Type B pancreatic cell (in vitro differentiated cells): ENCODE measurements at places on chromosomes 13 and 19. TPM values are rescaled to one million over a fixed set of nuclear protein-coding genes. Genes with fewer than 3 reads are reported as not detected.

- no peak for DNase-seq
- no peak overlapping the region for H3K27ac ChIP-seq
- peaks cover 23% of the 10 kb centered on the region for H3K4me1 ChIP-seq
Observed at GRCh38 chr13:105087945-105088344, 1447.5 kb downstream of the EFNB2 start.

DNA sequence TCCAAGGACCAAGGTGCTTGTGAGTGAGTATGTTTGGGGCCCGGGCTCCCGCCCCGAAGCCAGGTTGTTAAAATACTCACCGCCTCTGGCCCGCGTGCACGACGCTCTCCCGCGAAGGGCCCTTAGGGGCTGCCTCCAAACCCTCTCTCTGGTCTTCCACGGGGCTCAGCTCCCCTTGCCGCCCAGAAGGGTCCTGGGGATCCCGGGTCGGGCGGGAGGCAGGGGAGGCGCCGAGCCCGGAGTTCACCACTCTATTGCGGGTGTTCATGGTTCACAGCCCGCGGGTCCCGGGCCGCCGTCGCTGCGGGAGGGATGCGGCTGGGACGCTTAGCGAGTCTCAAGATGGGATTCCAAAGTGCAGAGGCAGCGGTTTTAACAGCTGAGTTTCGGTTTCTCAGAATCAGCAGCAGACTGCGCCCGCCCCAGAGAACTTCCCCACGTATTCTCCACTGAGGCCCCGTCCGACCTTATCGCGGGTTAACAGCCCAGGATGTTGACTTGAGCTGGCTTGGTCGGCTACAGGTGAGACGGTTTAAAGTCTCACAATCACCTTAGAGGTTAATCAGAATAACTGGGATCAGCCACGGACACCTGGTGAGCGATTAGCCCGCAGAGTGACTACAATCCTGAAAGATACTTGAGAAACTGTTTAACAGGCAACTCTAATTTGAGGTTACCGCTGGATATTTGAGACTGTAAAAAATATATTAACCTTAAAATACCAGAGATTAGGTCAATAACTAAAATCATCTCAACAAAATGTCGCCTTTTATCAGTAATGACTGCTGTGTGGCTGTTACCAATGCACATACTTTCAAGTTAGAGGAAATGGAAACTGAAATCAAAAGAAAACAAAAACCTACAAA lies at the start of gene EPSTI1:
EPSTI1 (minus strand) TSS at position 344 of the 866 bp plus-strand sequence; CDS start at position 268, 76 bp downstream.
- no peaks in the 10 kb centered on the region for H3K36me3 ChIP-seq
- H3K4me3 ChIP-seq: peak within 1 kb of the TSS; percentile 88
- H3K27ac ChIP-seq: peak within 1 kb of the TSS; percentile 93

- peak overlapping the region; percentile 53 for H3K4me3 ChIP-seq
- H3K27me3 ChIP-seq: no peaks in the 10 kb centered on the region
- DNase-seq: no peak
- H3K4me1 ChIP-seq: peaks cover 5% of the 10 kb centered on the region
- H3K36me3 ChIP-seq: no peaks in the 10 kb centered on the region
Observed at GRCh38 chr19:49546825-49547565, 19.2 kb downstream of the RCN3 start.

Gene PBX4
- 2.1 and 10.9 TPM in 2 replicates for total RNA-seq

DNA sequence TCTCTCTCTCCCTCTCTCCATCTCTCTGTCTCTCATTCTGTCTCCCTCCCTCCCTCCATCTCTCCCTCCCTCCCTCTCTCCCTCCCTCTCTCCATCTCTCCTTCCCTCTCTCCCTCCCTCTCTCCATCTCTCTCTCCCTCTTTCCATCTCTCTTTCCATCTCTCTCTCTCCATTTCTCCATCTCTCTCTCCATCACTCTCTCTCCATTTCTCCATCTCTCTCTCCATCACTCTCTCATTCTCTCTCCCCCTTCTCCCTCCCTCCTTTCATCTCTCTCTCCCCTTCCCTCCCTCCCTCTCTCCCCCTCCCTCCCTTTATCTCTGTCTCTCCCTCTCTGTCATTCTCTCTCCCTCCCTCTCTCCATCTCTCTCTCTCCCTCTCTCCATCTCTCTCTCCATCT lies 55.7 kb upstream of the NFIC start:
- H3K36me3 ChIP-seq: no peaks in the 10 kb centered on the region
- H3K4me1 ChIP-seq: no peaks in the 10 kb centered on the region
- no peak overlapping the region for H3K4me3 ChIP-seq
- H3K27ac ChIP-seq: no peak overlapping the region
- H3K27me3 ChIP-seq: peaks cover 38% of the 10 kb centered on the region

DNA sequence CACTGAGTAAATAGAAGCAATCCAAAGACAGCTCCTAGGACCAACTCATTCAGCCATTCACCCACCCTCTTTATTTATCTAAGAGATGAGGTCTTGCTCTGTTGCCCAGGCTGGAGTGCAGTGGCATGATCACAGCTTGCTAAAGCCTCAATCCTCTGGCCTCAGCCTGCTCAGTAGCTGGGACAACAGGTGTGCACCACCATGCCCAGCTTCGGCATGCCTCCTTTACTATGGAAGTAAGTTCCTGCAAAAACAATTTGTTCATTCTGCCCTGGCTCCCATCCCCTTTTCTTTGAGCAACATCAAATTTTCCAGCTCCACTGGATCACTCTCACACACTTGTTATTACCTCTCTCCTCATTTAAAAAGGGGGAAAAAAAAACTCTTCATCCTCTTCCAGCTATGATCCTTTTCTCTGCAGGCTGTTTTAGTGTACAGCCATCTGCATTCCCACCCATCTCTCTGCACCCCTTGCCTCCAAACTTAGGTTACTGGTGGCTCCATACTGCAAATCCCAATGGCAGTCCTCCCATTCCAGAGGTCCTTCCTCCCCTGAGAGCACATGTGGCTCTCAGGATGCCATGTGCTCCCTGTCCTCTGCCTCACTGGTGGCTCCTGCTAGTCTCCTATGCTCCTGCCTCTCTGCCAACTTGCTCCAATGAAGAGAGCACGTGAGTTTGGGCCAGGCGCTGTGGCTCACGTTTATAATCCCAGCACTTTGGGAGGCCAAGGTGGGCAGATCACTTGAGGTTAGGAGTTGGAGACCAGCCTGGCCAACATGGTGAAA lies 2.2 kb downstream of the ELOF1 start:
- H3K27me3 ChIP-seq: no peaks in the 10 kb centered on the region
- peaks cover 8% of the 10 kb centered on the region for H3K36me3 ChIP-seq
- DNase-seq: no peak

- H3K36me3 ChIP-seq: peaks cover 17% of the 10 kb centered on the region
- peak overlapping the region; percentile 81 for H3K27ac ChIP-seq
- H3K27me3 ChIP-seq: no peaks in the 10 kb centered on the region
- DNase-seq: no peak
Observed at GRCh38 chr19:15304140-15304705, 28.1 kb downstream of the BRD4 start.

GRCh38 chr19:43592800-43593350 lies 3.1 kb downstream of the IRGQ start:
- peaks cover 2% of the 10 kb centered on the region for H3K27me3 ChIP-seq
- peaks cover 25% of the 10 kb centered on the region for H3K36me3 ChIP-seq
- peak overlapping the region; percentile 93 for H3K27ac ChIP-seq

GRCh38 chr13:59416561-59416960 lies 747.2 kb downstream of the DIAPH3 start:
- peaks cover 22% of the 10 kb centered on the region for H3K4me1 ChIP-seq
- no peak overlapping the region for H3K27ac ChIP-seq
- no peaks in the 10 kb centered on the region for H3K27me3 ChIP-seq
- no peak for DNase-seq

DNA sequence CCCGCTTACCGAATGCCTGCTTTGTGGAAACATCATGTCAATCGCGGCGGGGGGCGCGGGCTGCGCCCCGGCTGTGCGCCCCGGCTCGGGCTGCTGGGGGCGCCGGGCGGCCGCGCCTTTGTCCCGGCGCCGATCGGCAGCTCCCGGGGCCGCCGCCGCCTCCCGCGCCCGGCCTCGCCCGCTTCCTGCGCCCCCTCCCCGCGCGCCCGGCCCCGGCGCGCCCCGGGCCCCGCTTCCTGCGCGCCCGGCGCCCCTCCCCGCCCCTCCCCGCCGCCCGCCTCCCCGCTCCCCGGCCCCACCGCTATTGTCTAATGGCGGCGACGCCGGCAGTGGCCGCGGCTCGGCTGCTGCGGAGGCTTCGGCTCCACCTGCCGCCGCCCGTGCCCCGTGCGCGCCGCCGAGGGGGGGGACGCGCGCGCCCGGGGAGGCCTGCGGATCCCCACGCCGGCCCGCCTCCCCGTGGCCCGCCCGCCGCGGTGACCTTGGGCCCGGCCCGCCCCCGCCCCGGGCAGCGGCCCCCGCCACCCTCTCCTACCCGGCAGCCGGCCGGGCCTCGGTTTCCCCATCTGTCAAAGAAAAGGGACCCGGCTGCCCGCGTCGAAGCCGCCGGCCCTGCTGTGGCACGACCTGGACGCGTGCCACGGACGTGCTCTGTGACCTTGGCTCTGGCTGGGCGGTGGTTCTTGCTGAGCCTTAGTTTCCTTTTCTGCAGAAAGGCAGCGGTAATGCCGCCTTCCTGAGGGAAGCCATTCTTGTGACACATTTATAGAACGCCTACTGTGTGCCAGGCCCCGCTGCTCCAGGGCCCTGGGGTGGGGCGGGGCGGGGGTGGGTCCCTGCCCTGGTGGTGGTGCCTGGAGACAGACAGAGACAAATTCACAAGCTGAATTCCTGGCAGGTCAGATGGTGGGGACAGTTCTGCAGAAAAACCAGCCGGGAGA lies at the start of gene TLE5:
TLE5 (minus strand) TSS at position 331 of the 941 bp plus-strand sequence; CDS start at position 36, 295 bp downstream.
- H3K27ac ChIP-seq: peak within 1 kb of the TSS; percentile 90
- H3K27me3 ChIP-seq: no peaks in the 10 kb centered on the region
- H3K36me3 ChIP-seq: peaks cover 10% of the 10 kb centered on the region
- peak within 1 kb of the TSS; percentile 89 for H3K4me3 ChIP-seq
- no peak for DNase-seq
- H3K4me1 ChIP-seq: peaks cover 35% of the 10 kb centered on the region

Gene NLRP4
- total RNA-seq: not detected in 2 replicates

DNA sequence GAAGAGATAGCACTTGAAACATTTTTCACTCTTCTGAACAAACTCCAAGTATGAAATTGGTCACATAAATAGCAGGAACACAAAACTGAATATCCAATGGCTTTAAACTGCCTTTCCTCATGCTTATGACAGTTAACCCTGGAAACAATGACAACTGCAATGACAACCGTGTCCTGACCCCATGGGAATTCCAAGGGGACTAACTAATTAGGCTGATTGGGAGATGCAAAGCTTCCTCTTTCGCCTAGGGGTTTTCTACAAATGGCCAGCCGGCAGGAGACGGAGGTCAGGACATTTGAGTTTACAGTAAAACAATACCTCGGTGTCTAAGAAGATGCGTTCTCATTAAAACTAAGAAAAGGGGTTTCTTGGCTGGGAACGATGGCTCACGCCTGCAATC lies 53.0 kb upstream of the URAD start:
- H3K27me3 ChIP-seq: peaks cover 29% of the 10 kb centered on the region
- no peak for DNase-seq
- H3K4me3 ChIP-seq: no peak overlapping the region
- H3K4me1 ChIP-seq: no peaks in the 10 kb centered on the region
- H3K27ac ChIP-seq: no peak overlapping the region

DNA sequence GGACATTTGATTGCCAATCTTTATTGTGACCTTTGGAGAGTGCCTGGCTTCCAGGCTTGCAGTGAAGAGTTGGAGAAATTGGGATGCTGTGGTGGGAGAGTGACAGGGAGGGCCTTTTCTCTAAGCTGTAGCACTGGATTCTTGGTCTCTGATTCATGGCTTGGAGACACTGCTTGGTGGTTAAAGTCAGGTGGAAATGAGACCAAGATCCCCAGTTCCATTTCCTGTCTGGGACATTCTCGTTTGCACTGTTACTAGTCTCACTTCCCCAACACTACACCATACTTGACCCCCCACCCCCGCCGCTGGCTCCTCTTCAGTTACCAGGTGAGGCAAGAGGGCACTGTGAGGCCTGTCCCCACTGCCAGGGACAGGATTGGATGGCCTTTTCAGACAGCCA lies 2.9 kb downstream of the SUPT5H start:
- peaks cover 29% of the 10 kb centered on the region for H3K36me3 ChIP-seq
- peaks cover 28% of the 10 kb centered on the region for H3K4me1 ChIP-seq
- no peaks in the 10 kb centered on the region for H3K27me3 ChIP-seq

Gene ANGPTL8
- not detected in 2 replicates for total RNA-seq

Gene INSR
- 33.7 and 55.3 TPM in 2 replicates for total RNA-seq

- no peaks in the 10 kb centered on the region for H3K27me3 ChIP-seq
- no peaks in the 10 kb centered on the region for H3K36me3 ChIP-seq
- H3K4me1 ChIP-seq: peaks cover 34% of the 10 kb centered on the region
- DNase-seq: no peak
- H3K27ac ChIP-seq: peak overlapping the region; percentile 30
Observed at GRCh38 chr13:35388441-35389355, 87.8 kb downstream of the MAB21L1 start.

- no peak overlapping the region for H3K27ac ChIP-seq
- H3K4me3 ChIP-seq: no peak overlapping the region
- H3K4me1 ChIP-seq: no peaks in the 10 kb centered on the region
- no peak for DNase-seq
- no peaks in the 10 kb centered on the region for H3K27me3 ChIP-seq
- H3K36me3 ChIP-seq: no peaks in the 10 kb centered on the region
Observed at GRCh38 chr19:28715157-28715556, 497.8 kb downstream of the UQCRFS1 start.

Gene ZNF541
- not detected in 2 replicates for total RNA-seq

DNA sequence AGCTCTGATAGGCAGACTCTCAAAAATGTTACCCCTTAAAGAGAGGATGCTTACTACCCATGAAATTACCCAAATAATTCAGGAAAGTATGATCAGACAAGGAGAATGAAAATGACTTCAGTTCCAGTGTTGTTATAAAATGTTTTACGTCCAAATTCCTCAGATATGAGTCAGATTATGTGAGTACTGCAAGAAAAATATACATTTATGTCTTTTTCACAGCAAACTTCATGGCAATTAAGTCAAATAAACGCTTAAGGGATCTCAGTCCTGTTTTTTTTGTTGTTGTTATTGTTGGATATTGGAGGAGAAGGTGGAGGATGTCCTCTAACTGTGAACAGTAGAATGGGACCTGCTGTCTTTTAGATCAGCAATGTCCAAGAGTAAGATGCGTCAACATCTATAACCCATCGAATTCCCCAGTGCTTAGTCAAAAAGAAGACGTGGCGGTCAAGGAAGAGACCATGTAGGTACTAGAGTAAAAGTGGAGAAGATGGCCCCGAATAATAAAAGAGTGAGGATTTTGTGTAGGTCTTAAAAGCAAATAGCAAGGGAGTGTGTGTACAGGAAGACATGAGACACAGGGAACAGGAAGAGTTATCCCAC lies 215.4 kb upstream of the IRS2 start:
- H3K27me3 ChIP-seq: peaks cover 30% of the 10 kb centered on the region
- H3K27ac ChIP-seq: no peak overlapping the region
- H3K4me1 ChIP-seq: peaks cover 25% of the 10 kb centered on the region
- H3K36me3 ChIP-seq: no peaks in the 10 kb centered on the region
- no peak overlapping the region for H3K4me3 ChIP-seq
- DNase-seq: no peak
